Brain microvascular endothelial cell (primary cell): ENCODE measurements at places on chromosomes 3 and 15.

DNA sequence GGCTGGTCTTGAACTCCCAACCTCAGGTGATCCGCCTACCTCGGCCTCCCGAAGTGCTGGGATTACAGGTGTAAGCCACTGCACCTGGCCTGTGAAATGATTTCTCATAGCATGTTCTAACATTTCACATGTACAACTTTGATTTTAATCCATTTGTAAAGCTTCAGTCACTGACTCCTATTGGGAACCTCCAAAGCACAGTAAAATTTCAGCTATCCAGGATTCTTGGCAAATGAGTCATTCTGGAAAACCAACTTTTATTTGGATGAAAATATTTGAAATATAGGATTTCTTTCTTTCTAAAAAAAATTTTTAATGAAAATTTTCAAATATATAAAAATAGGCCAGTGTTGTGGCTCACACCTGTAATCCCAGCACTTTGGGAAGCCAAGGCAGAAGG, 2.7 kb upstream of the LMAN1L start:
- no peak for DNase-seq

GRCh38 chr3:125052624-125053303, 3.0 kb downstream of the HEG1 start:
- peak; percentile 90 for DNase-seq

DNA sequence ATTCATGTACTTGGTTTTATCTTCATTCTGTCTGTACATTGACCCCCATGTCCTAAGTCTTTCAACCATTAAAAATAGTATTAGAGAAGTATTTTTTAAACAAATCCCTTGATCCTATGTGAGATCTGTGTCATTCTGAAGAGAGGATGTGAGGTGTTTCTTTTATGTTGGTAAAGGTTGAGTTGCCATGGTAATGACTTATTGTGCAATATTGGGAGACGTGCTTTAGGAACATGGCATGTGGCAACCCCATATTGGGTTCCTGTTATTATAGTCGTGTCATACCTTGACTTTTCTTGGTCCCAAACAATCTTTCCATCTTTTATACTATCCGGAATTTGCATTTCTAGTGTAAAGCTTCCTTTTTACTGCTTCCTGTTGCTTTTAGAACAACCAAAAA, 203.1 kb downstream of the KCNAB1 start:
- DNase-seq, result no peak

GRCh38 chr3:10695595-10696285, 120.3 kb upstream of the SLC6A11 start:
- DNase-seq, result no peak

DNA sequence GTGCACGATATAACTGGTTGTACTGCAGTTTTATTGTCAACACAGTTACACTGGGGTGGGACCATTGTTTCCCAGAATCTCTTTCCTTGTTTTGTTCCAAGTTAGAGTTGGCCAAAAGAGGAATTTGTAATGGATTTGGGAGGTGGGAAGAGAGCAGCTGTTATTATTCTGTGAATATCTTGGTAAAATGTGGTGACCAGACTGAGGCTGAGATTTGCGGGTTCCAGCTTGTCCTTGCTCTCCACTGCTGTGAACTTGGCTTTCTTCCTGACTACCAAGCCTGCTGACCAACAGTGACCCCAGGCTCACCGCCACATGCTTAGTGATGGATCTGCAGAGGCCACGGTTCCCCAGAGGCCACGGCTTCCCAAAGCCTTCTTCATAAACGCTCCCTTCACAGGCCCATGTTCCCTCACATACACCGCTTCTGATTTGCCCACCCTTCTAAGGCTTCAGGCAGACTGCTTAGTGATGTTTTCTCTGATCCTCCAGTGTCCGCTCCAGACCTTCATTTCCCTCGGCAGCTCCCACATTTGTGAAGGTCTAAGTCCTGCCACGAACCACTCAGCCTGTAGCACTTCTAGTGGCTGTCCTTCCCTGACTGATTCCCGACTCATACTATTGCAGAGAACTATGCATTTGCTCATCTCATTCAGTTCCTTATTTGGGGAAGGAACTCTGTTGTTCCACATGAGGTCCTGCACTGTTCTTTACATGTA, 525.5 kb upstream of the RGMA start:
- no peak for DNase-seq

DNA sequence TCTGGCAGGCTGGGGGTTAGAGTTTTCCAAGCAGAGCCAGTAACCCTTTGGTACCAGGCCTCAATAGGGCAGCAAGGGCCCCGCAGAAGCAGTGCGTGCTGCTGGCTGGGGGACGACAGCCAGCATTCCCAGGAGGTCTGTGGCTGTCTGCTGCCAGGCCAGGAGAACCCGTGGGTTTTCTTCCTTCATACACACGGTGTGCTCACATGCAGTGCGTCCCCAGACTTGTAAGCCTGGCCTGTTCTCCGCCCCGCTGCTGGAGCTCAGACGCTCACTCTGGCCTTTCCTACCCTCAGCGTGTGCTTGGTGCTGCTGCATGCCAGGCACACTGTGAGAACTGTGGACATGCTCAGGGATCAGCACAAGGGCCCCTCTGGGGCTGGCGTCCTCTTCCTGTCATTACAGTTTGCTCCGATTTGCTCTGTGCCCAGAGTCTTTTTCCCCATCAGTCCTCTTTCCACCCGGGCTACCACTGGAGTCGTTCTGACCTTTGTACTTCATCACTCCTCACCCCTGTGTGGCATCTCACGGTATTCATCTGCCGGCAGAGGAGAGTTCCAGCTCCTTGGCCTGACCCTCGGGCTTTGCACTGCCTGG, 149.5 kb downstream of the DNAJB8 start:
- DNase-seq, result no peak

DNA sequence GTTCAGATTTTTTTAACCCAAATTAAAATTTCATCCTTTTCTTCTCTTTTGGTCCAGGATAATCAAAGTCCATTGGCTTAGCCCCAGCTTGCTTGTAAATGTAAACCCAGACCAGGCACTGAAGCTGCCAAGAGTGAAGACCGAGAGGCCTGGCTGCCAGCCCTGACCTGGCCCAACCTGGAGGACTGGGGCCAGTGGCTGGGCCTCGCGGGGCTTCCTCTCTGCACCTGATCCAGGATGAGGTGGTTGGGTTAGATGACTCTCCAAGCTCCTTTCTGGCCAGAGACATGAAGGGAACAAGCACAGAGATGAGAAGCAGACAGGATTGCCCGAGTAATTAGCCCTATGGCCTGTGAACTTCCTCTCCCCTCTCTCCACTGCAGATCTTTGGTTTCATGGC, 50.6 kb downstream of the CMTM6 start:
- DNase-seq, result no peak

GRCh38 chr3:184713521-184713920, 1.7 kb upstream of the MAGEF1 start:
- DNase-seq, result no peak

DNA sequence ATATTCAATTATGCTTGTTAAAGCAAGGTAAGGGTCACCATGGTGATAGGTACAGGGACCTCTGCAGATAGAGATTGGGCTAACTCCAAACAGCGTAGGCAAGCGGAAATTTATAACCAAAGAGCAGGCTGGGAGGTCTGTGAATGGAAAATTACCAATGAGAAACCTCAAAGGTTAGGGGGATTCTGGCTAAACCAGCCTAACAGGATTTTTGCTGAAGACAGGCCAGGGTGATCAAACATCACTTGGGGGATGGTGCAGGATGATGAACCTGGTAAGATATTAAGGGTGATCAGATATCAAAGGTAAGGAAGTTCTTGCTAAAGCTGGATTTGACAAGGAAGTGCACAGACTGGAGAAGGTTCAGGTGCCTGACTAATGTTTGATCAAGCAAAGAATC, 35.3 kb upstream of the SNRPN start:
- no peak for DNase-seq

- no peak for DNase-seq
Observed at GRCh38 chr3:170301405-170301804, 56.1 kb upstream of the SKIL start.
